HTR-8/SVneo (cell line): ENCODE measurements at places on chromosomes 12 and 14.

- DNase-seq: no peak
These were observed 48.7 kb downstream of the HEATR5A start for GRCh38 chr14:31371646-31372045.

DNA sequence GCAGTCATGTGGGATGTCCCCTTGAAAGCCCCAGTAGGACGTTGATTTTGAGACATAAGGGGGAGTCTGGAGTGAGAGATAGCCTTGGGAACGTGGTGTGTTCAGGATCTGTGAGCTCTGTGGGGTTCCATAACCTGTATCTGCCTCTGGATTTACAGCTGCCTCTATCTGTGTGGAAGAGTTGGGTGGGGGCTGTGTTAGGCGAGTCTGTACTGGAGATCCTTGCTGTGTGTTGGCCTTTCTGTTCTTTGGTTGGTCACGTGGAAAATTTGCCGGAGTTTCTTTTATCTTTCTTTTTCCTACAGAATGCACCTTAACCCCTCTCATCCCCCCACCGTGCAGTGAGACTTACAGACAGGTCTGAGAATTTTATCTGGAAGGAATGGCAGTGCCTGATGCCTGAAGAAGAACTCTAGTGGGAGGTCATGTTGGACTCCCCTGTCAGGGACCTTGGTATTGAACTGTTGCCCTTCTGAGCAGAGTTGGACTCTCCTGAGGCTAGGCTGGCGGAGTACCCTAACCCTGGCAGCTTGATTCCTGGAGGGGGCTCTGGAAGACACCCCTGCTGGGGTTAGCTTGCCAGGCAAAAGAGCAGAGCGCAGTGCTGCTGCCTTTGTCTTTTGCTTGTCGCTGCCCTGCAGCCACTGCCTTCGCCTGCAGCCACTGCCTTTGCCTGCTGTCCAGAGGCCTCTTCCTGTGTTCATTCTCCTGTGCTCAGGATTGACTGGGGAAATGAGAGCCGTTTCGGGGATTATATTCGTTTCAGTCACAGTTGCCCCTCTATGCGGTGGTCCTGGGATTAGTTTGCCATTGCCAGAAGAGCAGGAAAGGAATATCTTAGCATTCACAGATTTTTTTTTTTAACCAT is 34.1 kb downstream of the ZNF664 start:
- DNase-seq: no peak

DNA sequence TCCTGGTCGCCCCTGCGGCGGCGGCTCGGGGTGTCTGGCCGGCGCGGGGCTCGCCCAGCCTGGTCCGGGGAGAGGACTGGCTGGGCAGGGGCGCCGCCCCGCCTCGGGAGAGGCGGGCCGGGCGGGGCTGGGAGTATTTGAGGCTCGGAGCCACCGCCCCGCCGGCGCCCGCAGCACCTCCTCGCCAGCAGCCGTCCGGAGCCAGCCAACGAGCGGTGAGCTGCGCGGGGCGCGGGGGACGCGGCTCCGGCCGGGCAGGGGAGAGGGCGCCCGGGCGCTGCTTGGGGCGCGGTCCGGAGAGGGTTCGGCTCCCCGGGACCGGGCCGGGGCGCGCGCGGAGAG is at the start of gene LGALS3:
Gene LGALS3 (plus strand): TSS at position 167 of the 342 bp plus-strand sequence. CDS start 8,122 bp downstream, outside the sequence.
- DNase-seq: peak; percentile 78

DNA sequence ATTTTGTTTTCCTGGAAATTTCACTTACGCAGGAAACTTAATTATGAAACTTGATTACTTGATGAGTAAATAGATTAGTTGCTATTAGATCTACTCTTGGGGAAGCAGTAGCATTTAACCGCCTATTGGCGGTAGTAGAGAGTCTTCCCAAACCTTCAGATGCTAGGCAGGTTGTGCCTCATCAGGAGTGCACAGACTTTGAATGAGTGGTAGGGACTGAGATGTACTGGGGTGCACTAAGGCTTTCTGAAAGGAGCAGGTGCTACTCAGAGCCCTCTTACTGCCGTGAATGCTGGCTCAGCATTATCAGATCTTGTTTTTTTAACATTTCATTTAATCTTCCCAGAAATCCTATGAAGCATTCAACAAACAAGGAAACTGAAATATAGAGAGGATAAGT is 7.7 kb downstream of the GATC start:
- DNase-seq: no peak

DNA sequence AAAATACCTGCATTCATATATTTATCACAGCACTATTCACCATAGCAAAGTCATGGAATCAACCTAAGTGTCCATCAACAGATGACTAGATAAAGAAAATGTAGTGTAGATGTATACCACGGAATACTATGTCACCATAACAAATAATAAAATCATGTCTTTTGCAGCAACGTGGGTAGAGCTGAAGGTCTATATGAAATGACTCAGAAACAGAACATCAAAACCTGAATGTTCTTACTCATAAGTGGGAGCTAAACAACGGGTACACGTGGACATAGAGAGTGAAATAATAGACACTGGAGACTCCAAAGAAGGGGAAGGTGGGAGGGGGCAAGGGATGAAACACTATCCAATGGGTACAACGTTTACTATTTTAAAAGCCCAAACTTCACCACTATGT is 37.9 kb downstream of the SLC38A1 start:
- no peak for DNase-seq

- DNase-seq: no peak
These were observed 148.1 kb downstream of the SYT1 start for GRCh38 chr12:79012636-79013035.

- no peak for DNase-seq
These were observed 50.5 kb downstream of the CFAP251 start for GRCh38 chr12:121968876-121969275.

- DNase-seq: no peak
These were observed 27.7 kb upstream of the PEX5 start for GRCh38 chr12:7161811-7162210.

GRCh38 chr12:105485321-105485910 is 154.9 kb downstream of the C12orf75 start:
- DNase-seq: no peak

DNA sequence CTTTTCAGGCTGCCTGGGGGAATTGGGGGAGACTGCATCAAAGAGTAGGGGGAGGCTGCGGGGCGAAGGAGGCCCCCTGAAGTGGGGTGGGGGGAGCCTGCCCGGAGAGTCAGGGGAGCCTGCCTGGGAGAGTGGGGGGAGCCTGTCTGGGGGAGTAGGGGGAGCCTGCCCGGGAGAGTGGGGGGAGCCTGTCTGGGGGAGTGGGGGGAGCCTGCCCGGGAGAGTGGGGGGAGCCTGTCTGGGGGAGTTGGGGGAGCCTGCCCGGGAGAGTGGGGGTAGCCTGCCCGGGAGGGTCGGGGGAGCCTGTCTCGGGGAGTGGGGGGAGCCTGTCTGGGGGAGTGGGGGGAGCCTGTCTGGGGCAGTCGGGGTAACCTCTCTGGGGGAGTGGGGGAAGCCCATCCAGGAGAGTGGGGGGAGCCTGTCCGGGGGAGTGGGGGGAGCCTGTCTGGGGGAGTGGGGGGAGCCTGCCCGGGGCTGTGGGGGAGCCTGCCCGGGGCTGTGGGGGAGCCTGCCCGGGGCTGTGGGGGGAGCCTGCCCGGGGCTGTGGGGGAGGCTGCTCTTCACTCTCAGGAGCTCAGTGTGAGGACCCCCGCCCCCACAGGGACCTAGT is 6.5 kb upstream of the DEGS2 start:
- no peak for DNase-seq

DNA sequence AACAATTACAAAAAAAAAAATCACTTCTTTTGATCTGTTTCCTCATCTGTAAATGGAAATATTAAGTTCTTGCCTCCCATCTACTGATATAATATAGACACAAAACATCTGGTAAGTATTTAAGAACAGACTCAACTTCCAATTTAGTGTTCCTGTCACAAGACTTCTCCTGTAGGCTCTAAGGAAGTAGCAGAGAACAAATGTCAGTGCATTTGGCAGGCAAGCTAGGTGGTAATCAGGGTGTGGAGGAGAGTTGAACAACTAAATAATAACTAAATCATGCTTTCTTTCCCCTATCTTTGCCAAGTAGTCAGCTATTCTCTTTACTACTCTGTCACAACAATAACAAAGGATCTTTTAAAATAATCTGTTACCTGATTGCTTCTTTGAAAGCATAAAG is 22.1 kb downstream of the BAZ1A start:
- no peak for DNase-seq

DNA sequence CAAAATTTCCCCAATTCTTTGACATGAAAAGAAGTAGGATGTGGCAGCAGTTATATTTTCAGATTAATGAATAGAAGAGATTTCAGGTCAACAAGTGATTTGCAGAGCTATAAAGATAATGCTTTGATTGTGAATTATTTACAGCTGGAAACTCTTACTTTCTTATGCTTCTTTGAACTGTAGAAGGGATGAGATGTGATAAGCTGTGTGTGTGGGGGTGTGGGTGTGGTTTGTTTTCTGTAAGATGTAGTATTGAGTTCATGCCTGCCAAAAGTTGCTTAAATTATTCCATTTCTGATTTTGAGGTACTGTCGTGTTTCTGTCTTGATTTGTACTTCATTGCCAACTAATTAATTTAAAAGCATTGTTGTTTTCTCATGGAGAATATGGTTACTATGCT is 22.7 kb downstream of the AEBP2 start:
- no peak for DNase-seq

DNA sequence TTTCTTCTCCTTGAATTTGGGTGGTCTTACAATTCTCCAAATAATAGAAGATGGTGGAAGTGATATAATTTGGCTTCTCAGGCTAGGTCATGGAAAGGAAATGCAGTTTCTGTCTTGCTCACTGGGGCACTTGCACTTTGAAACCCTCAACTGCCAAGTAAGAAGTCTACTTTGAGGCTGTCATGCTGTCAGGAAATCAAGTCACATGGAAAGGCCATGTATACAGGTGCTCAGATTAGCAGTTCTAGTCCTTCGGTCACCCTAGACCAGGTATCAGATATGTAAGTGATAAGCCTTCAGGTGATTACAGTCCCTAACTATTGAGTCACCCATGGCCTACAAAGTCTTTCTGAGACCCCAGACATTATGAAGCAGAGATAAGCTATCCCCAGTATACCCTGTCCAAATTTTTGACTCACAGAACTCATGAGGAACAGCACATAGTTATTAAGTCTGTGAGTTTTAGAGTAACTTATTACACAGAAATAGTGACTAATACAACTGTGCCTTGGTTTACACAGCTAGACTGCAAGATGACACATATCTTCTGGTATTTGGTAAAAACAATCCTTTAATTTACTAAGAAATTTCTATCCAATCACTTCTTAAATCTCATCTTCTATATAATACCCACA is 26.3 kb upstream of the BBS10 start:
- DNase-seq: no peak

GRCh38 chr12:48069241-48069640 is 36.6 kb downstream of the SENP1 start:
- DNase-seq: no peak

GRCh38 chr12:9730591-9730990 is 2.3 kb downstream of the CLECL1 start:
- no peak for DNase-seq

- no peak for DNase-seq
These were observed 14.7 kb downstream of the PLEKHG6 start for GRCh38 chr12:6324936-6325750.

DNA sequence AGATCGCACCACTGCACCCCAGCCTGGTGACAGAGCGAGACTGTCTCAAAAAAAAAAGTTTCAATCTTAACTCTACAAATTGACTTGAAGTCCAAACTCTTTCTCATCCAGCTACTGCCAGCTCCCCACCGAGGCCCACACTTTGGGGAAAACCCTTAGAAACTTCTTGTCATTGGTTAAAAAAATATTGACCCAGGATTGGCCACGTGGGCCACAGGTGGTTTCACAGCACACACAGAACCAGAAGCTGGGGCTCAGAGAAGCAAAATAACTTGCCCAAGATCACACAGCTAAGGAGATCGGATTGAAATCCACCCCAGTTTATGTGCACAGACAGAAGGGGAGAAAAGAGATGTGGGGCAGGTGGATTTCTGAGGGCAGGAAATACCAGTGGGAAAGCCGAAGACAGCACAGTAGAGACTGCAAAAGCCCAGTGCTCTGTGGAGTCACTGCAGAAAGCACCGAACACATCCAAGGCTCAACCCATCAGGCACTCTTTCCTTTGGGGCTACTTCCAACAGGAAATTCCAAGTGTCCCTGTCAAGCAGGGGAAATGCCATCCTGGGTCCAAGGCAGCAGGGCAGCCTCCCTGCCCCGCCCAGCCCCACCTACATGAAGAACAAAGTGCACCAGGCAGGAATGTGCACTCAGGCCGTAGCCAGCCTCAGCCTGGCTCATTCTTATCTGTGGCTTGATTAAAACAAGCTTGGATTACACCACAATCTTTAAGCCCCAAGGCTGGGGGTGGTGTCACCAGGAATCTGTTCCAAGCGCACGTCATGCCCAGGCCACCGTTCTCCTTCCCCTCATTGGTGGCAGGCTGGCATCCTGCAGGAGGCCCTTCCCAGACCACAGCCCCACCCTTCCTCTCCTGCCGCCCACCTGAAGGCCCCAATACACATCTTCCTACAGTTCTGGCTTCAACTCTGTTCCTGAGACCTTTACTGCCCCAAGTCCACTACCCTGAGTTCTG is 72.5 kb downstream of the ITPK1 start:
- peak; percentile 80 for DNase-seq

GRCh38 chr12:67433385-67434175 is 164.4 kb downstream of the CAND1 start:
- DNase-seq: no peak

DNA sequence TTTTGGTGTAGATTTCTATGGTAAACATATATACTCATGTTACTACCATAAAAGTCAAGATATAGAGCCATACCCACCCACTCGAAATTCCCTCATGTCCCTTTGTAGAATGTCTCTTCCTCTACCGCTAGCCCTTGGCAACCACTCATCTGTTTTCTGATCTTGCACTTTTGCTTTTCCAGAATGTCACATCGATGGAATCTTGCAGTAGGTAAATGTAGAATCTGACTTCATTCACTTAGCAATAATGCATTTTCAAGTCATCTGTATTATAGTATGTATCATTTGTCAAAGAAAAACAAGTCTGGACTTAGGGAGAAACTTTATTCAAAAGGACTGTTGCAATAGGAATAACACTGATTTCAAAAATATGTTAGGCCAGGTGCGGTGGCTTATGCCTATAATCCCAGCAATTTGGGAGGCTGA is 19.3 kb upstream of the CLEC2D start:
- no peak for DNase-seq

DNA sequence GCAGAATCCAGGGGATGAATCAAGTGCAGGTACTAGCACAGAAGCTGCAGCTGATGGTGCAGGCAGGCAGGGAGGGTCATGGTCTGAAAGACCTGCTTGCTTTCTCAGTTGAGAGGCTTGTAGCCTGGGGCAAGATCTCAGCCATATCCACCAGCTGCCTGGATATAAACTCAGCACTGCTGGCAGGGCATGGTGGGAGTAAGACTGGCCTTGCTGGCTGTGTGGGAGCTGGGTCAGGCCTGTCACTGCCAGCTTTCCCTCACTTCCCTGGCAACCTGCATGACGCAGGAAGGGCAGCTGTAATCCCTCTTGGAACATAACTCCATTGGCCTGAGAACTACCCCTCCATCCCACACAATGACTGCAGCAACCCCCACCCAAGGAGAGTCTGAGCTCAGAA is 230.1 kb downstream of the ANO6 start:
- DNase-seq: no peak

DNA sequence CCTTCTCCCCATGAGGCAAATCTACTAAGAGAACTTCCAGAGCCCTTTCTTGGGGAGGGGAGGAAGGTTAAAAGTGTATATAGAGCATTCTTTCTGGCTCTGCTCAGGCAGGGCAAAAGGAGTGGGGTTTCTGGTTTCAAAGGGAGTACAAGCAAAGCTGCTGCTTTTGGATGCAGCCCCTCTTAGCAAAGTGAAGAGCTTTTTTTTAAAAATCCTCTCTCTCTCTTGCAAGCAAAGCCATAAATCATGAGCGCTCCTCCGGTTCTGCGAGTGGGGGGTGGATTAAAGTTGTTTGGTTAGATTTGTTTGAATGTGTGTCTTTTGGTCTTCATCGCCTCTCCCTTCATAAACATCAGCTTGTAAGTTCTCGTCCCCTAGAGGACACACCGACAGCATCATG is 546.6 kb upstream of the TBX3 start:
- no peak for DNase-seq
